ENCODE measurements at places on chromosomes 12 and 14.

DNA sequence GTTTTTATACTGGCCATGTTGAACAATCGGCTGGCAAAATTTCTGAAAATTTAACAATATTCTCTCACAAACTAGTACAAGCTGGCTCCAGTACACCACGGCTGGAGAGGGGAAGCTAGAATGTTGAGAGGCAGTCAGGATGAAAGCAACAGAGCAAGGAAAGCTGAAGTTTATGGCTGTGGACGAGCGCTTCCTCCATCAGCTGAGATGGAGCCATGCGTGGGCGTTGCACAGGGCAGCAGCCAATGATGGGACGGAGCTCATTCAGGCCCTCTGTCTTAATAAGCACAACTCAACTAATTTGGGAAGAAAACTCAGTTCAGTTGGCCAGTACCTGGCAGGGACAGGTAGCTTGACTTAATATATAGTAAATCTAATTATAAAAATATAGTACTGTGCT, 14.1 kb upstream of the DCP1B start:
- no peak for DNase-seq

DNA sequence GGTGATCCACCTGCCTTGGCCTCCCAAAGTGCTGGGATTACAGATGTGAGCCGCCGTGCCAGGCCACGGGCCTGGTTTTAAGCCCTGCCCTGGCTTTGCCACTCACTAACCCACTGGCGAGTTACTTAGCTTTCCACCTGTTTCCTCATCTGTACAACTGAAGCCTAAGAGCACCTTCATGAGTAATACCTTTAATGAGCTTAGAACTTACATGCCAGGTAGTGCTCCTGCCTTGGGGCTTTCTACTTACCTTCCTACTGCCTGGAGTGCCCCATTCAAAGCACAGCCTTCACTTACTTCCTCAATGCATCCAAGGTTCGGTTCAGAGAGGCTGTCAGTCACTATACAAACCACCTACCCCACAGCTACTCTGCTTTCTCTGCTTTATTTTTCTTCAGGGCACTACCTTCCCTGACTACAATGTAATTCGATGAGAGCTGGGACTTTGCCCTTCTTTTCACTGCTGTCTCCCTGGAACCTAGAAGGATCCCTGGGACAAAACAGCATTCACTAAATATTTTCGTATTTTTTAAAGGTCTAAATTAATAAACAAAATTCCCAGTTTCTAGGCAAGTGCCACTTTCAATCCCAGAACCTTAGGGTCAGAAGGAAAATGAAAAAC, 13.8 kb downstream of the ZCCHC8 start:
- no peak for DNase-seq

- no peak for DNase-seq
Measured at GRCh38 chr14:21860172-21860571, 186.6 kb upstream of the OR4E1 start.

- no peak for DNase-seq
Measured at GRCh38 chr12:100672075-100672592, 98.7 kb downstream of the GAS2L3 start.

- no peak for DNase-seq
Measured at GRCh38 chr12:51320695-51321320, 3.2 kb downstream of the BIN2 start.

DNA sequence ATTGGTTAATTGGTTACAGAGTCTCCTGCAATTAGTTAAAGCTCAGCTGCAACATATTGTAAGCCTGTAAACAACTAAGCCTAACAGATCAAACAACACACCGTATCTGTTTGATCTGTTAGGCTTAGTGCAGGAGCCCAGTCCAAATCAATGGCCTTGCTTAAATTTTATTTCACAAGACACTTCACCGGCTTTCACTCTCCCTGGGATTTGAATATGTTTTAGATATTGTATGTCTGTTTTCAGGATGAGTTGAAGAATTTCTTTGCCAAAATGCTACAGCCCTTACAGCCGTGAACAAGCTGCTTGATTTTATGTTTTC, 5.5 kb upstream of the RNASE1 start:
- no peak for DNase-seq

GRCh38 chr12:51225771-51226170, 7.9 kb upstream of the POU6F1 start:
- DNase-seq, result no peak

GRCh38 chr12:130729344-130729743, 13.2 kb upstream of the RIMBP2 start:
- no peak for DNase-seq

DNA sequence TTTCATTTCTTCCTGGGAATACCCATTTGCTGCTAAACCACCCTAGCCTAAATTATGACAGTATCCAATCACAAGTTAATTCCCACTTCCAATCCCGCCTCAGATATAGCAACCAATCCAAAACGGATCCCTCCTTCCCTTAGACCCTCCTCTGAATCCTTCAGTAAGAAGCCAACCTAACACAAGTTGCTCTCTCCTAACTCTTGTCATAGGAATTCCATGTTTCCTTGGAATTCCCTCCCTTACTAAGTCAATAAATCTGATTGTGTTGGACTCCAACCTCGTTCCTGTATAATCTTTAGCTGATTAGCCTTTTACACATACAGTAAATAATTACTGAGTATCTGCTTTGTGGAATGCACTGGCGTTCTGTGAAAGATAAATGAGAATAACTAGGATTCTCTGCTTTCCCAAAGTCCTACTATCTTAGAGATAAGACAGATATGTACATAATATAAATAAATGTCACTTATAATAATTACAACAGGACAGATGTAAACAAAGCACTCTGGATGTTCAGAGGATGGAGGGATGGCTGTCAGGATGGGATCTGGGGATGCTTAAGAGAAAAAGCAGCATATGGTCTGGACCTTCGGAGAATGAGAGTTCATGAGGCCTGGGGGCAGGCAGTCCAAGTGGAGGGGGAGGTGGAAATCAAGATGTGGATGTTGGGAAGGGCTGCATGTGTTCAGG, 185.8 kb upstream of the SOX5 start:
- no peak for DNase-seq

Data from caudate nucleus (tissue), 63 donors.